ENCODE measurements at places on chromosomes 7 and 10.
A peak's percentile ranks its signal among the peaks of the same experiment; 100 is the strongest.

DNA sequence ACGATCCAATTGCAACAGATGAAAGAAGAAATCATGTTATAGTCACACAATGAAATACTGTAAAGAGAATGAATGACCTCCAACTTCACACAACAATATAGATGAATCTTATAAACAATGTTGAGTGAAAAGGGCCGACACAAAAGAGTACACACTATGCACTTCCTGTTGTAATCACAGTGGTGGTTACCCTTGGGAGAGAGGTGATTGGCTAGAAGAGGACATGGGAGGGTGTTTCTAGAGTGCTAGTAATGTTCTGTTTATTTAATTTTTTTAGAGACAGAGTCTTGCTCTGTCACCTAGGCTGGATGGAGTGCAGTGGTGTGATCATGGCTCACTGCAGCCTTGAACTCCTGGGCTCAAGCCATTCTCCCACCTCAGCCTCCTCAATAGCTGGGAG, 82.5 kb downstream of the NDUFB2 start:
- DNase-seq: no peak

DNA sequence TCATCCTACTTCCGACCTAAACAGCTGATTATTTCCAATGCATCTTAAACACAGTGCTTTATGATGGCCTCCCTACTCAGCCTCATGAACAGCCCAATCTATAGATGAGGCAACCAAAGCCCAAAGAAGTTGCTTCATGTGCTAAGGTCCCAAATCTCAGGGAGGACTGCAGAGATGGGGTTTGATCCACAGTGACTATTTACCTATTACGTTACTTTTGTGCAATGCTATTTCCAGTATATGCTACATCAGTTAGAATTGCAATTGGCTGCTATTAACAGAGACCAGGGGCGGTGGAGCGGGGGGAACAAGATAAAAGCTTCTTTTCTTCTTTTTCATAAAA, 153.0 kb upstream of the TNS3 start:
- DNase-seq: no peak

DNA sequence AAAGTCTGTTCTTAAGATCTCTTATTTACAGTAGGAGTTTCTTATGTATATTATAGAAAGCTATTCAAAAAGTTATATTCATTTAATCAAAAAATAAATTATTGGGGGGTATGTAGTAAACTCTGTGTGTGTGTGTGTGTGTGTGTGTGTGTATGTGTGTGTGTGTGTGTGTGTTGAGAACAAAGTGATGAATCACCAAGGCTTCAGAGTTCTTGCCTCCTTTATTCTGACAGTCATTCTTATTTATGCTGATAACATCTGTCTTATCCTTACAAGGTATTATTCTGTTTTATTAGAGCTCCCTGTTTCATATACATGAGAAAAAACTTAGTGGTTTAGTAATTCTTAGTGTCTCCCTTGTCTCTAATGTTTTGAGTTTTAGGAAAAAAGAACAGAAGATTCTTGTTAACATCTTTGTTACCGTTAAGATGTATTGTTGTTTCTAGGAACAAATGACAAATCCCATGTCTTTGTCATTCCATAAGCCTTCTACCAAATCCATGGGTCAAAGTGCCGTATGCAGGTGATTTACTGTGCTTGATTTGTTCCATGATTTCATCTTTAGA, 424.0 kb downstream of the EXOC4 start:
- DNase-seq: no peak

GRCh38 chr10:63200431-63200830, 67.3 kb downstream of the NRBF2 start:
- no peak for DNase-seq

- no peak for DNase-seq
Measured at GRCh38 chr10:57262892-57263291, 901.8 kb upstream of the ZWINT start.

GRCh38 chr7:84674236-84674913, 479.8 kb upstream of the SEMA3A start:
- DNase-seq: no peak

- no peak for DNase-seq
Measured at GRCh38 chr10:44908066-44908749, 2.9 kb upstream of the TMEM72 start.

GRCh38 chr7:45646996-45647825, 73.0 kb downstream of the ADCY1 start:
- no peak for DNase-seq

GRCh38 chr7:17038783-17039170, 157.0 kb upstream of the AGR3 start:
- DNase-seq: no peak

- DNase-seq: no peak
Measured at GRCh38 chr7:80671744-80672143, 33.3 kb downstream of the CD36 start.

- DNase-seq: no peak
Measured at GRCh38 chr7:100175296-100175935, 1.8 kb downstream of the GPC2 start.

DNA sequence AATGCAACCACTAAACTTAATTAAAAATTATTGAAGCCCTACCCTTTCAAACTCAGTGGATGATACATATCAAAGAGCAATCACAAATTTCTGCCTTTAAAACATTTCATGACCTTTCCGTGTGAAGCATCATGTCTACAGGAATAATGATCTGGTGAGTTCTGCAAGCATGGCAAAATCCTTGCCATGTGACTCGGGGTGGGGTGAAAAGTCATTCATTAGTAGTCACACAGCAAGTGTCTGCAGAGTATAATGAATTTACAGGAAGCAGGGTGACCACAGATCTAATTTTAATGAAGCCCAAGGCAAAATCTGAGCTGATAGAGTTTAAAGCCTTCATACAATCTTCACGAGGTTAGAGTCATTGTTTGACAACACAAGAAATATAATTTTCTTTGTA, 351.9 kb downstream of the THSD7A start:
- no peak for DNase-seq

DNA sequence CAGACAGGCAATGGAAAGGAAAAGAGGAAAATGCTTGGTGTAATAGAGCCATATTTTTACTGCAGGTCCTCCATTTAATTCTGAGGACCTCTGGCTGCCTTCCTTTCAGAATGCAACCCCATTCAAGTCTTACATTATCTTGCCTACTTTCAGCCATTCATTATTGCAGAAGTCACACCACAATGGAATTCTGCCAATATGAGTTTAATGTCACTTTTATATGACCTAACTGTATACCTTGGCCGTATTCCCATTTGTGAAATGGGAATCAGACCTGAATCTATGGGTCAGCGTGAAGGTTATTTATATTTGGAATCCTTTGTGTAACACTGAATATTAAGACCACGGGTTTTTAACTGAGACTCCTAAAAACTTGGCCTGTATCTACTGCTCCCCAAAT, 241.7 kb upstream of the AOAH start:
- no peak for DNase-seq

DNA sequence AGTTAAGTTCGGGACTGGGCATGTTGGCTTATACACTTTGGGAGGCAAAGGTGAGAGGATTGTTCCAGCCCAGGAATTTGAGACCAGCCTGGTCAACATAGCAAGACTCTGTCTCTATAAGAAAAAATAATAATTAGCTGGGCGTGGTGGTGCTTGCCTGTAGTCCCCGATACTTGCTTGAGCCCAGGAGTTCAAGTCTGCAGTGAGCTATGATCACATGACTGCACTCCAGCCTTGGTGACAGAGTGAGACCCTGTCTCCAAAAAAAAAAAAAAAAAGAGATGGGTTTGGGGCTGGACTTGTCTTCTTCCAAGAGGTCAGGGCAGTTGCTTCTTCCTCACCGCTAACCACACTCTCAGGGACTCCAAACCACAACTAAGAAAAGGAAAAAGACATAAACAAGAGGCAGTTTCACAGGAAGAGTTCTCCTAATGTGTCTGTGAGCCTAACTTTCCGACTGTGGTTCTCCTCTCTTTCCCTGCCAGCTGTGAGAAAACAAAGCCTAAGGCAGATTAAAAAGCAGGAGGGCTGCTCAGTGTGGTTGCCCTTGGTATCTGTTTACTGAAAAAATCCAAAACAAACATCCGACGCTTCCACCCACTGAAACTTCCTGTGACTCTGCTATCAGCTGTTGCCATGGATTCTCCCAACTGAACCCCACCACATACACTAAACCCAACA, 2.4 kb upstream of the SERPINE1 start:
- DNase-seq: no peak

DNA sequence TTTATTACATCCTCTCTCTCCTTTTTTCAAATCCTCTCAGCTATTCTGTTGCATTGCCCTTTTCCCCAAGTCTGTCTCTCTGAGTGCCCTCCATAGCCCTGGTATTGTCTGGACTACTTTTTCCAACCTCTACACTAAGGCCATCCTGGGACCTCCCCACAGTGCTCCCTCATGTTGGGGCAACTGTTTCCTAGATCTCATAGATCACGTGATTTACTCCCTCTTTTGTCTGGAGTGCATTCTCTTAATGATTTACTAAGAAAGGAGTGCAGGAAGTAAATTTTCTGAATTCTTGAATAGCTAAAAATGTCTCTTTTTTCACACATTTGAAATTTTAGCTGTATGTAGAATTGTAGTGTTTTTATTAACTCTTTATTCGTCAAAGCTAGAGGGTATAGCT, 217.0 kb downstream of the PAXIP1 start:
- DNase-seq: no peak

DNA sequence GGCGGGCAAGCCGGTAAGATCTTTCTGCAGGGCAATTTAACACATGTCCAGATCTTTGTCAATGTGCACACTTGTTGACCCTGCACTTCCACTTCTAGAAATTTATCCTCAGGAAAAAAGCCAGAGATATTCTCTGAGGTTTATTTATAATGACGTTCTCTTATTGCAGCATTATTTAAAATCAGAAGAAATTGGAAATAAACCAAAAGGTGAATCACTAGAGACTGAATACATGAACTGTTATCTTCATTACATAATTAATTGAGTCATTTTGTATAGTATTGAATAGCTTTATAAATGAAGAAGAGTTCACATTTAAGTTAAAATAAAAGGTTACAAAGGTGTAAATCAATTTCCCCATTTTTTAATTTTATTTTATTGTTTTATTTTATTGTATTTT, 16.3 kb upstream of the SAR1A start:
- no peak for DNase-seq

GRCh38 chr10:93199191-93199751, 125.6 kb downstream of the CYP26A1 start:
- no peak for DNase-seq

DNA sequence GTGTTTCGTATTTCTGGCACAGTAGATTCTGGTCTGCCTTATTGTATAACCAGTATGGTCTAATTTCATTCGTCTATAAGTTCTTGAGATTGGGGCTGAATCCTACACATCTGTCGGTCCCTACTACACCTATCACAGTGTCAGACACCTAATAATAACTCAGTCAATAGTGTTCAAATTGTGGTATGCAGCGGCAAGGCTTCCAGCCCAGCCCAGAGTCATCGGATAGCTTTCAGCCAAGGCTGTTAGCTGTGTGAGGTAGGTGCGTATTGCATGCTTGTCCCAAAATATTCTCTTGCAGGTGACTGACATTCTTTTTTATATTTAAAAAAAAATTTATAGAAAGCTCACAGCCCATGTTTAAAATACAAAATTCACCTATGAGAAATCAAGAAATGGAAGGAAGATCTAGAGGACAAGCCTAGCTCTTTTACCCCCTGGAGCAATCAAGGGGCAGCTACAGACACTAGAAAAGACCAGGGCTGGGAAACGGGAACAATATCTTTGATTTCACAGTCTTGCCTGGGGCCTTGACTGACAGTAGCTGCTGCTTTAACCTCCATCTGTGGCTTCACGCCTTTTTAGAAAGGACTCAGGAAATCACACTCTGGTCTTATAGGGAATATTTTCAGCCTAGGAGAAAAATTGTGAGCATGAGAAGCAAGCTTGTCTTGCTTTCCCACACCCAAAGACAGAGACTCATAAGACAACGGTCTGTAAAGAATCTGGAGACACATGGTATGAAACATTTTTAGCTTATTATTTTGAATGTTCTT, 9.5 kb upstream of the ASB4 start:
- DNase-seq: no peak

DNA sequence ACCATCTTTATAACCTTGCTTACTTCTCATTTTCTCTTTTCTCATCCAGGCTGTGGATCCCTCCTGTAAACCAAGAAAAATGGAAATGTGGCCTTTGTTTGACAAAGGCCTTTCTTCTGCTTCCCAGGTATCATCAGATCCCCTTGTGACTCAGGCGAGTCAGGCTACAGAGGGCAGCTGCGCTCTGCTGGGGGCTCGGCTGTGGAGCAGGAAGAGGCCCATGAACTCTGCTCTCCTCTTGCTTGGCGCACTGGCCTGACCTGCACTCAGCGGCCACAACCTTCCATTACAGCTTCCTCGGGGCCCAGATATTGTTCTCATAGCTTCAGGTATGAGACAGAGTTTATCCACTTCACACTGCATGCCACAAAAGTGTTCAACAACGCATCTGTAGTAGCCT, 457.6 kb upstream of the COBL start:
- no peak for DNase-seq

- DNase-seq: no peak
Measured at GRCh38 chr7:27165996-27166530, 726 bp upstream of the HOXA9 start.

- DNase-seq: no peak
Measured at GRCh38 chr10:89003344-89003743, 12.7 kb downstream of the FAS start.

- DNase-seq: peak; percentile 99
Measured at GRCh38 chr7:44980393-44981034, 1.7 kb upstream of the MYO1G start.

GRCh38 chr10:1402016-1402770, 335.1 kb downstream of the ADARB2 start:
- DNase-seq: no peak

- DNase-seq: no peak
Measured at GRCh38 chr7:2253021-2253420, 11.0 kb downstream of the NUDT1 start.

DNA sequence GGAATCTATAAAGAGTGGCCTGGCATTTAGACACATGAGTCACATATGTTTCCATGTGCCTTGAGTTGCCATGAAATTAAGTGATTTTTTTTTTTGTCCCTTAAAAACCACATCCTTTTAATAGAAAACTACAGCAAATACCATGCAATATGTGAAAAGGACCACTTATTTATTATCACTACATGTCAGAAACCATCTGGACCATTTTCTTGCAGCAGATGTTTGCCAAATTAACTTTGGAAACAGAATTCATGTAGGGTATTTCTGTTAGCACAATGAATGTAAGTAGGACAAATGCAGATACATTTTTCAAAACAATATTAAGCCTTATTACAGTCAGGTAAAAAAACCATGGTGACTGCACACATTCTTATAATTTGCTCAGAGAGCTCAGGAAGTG, 230.6 kb downstream of the REEP3 start:
- DNase-seq: no peak

- no peak for DNase-seq
Measured at GRCh38 chr10:98411768-98412167, 3.2 kb downstream of the PYROXD2 start.

GRCh38 chr7:42082144-42082543, 154.9 kb downstream of the GLI3 start:
- no peak for DNase-seq

DNA sequence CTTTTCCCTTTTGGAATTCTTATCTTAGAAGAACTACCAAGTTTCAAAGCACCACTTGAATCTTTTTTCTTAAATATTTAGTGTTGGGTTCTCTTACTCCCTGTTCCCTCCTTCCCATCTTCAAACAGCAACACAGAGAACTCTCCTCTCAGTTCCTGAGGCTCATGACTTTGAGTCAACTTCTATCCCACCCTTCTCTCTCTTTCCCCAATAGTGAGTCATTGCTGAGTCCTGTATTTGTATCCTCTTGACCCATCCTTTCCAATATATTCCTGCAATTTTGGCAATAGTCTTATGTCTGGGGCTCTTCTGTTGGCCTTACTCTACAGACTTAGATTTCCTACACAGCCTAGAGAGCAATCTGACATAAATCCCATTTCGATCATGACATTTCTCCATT, 20.8 kb upstream of the JCAD start:
- no peak for DNase-seq

- DNase-seq: no peak
Measured at GRCh38 chr10:19683356-19683755, 132.9 kb upstream of the PLXDC2 start.

All from SIG-M5 (cell line).